ENCODE measurements at places on chromosomes 13 and 19.

DNA sequence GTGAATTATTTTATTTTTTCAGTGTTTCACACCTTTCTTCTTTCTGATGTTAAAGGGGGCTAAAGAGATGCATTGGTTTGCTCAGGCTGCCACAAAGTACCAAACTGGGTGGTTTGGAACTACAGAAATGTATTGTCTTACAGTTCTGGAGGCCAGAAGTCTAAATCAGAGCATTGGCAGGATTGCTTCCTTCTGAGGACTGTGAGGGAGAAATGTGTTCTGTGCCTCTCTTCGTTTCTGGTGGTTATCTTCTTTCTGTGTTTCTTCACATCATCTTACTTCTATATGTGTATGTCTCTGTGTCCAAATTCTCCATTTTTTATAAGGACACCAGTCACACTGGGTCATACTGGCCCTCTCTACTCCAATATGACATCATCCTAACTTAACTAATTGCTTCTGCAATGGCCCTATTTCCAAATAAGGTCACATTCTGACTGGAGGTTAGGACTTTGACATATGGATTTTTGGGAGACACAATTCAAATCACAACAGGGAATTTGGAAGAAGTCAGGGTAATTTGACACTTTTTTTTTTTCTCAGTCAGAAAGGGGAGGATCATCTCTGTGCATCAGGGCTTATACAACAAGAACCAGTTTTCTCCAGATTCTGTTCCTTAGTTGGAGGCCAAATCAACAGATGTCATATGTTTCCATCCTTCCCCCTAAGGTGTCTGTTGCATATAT, 188.2 kb downstream of the KCNRG start:
- DNase-seq, result no peak

- no peak for DNase-seq
Observed at GRCh38 chr19:5466072-5466471, 10.9 kb downstream of the ZNRF4 start.

DNA sequence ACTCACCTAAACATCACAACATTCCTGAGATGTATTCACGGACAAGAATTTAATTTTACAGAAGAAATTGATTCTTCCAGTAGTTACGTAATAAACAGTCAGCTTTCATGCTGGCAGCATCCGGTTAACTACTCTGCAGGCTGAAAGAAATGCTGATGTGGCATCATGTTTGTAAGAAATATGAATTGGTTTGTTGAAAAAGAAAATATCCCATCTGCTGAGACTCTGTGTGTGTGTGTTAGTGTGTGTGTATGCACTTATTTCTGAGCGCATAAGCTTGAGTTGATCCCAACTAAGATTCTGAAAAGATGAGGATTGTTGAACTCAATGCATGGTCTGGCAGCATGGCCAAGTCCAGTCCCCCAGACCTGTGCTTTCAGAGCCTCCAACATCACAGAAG, 74.3 kb upstream of the FAM216B start:
- no peak for DNase-seq

GRCh38 chr19:47176627-47177090, 46.0 kb downstream of the SAE1 start:
- peak; percentile 96 for DNase-seq

- no peak for DNase-seq
Observed at GRCh38 chr19:58009301-58009665, 6.7 kb upstream of the ZNF606 start.

- DNase-seq, result no peak
Observed at GRCh38 chr19:18194181-18194530, 1.1 kb downstream of the MPV17L2 start.

DNA sequence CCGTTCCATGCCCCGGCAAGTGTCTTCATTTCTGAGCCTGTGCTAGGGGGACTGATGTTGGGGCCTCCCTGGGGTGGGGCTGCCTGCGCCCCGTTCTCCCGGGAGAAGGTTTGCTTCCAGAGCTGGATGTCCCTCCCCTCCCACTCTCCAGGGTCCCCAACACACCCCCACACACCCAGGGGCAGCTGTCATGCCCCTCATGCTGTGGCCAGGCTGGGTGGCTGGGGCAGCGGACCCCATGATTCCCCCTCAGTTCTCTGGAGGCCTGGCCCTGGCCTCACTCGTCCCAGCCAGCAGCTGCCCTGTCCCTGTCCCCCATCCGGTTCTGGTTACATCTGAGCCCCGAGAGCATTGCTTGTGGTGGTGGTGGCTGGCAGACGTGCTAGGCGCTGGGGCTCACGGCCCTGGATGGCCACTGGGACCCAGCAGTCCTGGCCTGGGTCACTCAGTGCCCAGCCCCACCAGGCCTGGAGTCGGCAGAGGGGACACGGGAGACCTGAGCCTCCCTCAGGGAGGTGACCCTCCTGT, 184.8 kb downstream of the KDM4B start:
- DNase-seq, result no peak

- DNase-seq, result no peak
Observed at GRCh38 chr19:1699386-1699785, 47.0 kb upstream of the TCF3 start.

- no peak for DNase-seq
Observed at GRCh38 chr13:89053418-89053817, 1382.2 kb downstream of the SLITRK5 start.

DNA sequence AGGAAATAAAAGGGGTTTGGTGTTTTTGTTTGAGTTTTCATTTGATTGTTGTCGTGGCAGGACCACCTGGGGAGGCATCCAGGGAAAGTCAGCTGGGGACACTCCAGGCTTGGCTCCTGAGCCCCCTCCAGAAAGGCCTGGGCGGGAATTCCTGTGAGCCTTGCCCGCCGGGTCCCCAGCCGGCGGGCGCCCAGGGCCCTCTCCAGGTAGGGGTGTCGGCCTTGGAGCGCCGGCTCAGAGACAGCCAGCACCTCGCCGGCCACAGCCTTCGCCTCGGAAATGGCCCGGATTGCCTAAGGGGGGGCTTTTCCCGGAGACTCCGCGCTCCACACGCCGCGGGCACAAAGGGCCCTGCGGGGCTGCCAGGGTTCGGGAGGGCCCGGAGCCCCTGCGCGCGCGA, 125.0 kb downstream of the TNFRSF19 start:
- DNase-seq, result no peak

DNA sequence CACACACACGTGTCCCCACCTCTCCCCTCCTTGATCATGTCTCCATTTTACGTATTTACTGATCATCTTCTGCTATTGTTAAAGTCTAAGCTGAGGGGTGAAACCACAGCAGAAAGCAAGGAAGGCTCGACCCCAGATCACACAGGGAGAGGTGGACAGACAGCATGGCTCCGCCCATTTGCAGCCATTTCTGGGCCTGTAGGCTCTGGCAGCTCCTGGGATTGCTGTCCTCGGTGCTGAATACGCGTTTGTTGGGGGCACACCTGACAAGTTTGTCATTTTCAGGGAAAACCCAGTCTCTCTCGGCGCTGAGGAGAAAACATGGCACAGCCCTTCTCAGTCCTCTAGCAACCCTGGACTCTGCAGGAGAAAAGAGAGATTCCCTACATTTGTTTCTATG, 8.0 kb downstream of the TMEM86B start:
- DNase-seq, result no peak

DNA sequence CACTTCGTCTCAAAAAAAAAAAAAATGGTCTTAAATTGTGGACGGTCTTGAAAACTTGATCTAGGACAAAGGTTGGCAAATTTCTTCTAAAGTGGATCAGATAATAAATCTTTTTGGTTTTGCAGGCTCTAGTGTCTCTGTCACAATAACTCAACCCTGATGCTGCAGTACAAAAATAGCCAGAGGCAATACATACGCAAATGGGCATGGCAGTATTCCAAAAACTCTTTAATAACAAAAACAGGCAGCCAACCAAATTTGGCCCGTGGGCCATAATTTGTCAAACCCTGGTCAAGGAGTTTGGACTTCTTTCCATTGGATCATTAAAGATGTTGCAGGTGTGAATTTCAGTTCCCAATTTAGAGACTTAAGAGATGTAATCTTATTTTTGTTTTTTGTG, 93.5 kb upstream of the MRI1 start:
- no peak for DNase-seq

GRCh38 chr13:44759384-44760360, 183.5 kb upstream of the TSC22D1 start:
- no peak for DNase-seq

GRCh38 chr13:102328909-102329308, 72.9 kb downstream of the FGF14 start:
- DNase-seq, result no peak

GRCh38 chr13:103287659-103288058, 221.4 kb upstream of the SLC10A2 start:
- DNase-seq, result peak; percentile 15

GRCh38 chr19:32165141-32165540, 180.3 kb upstream of the ZNF507 start:
- DNase-seq, result no peak

- peak; percentile 77 for DNase-seq
Observed at GRCh38 chr13:23570099-23570920, at the start of gene TNFRSF19. Gene TNFRSF19, plus strand, starts transcription at chr13:23570412. Its CDS starts 19,772 bp downstream, at chr13:23590184.

GRCh38 chr19:49767381-49767780, 580 bp downstream of the AP2A1 start:
- DNase-seq, result peak; percentile 19

GRCh38 chr19:13920940-13921747, 15.1 kb downstream of the CC2D1A start:
- peak; percentile 50 for DNase-seq

- no peak for DNase-seq
Observed at GRCh38 chr19:19262190-19263057, 10.7 kb downstream of the TM6SF2 start.

GRCh38 chr19:18501351-18501750, 20.5 kb downstream of the ELL start:
- DNase-seq, result no peak

GRCh38 chr19:10919352-10920287, 8.8 kb downstream of the YIPF2 start:
- DNase-seq, result no peak

DNA sequence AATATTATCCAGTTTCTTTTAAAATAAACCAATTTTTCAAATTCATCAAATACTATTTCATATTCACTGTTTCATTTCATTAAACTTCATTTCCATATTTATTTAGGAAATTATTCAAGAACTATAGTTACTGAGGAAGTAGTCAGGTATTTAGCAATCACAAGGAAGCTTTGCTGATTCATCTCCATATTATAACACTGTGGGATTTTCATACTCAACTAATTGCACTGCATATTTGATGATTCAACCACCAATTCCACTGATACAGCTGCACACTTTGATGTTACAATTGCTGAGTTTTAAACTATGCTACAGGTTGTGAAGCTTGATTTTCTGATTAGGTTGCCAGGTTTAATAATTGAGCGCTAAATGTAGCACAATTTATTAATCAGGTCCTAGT, 556.8 kb upstream of the SLITRK1 start:
- DNase-seq, result peak; percentile 46

DNA sequence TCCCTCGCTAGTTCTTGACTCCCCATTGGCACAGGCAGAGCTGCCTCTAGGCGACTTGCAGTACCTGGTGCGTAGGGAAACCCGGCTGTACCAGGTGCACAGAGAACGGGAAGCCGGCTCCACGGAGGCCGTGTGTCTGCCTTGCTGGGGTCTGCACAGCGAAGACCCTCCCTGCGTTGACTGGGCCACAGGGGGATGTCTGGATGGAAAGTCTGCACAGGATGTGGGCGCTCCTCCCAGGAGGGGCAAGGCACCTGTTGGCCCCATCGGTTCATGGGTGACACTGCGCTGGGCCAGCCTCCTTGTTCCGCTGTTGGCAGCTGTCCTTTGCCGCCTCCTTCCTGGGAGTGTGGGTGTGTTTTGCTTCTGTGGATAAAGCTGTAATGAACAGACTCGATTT, 138.3 kb downstream of the TEX29 start:
- DNase-seq, result no peak

GRCh38 chr19:23385404-23385803, 9.9 kb downstream of the ZNF91 start:
- DNase-seq, result no peak

DNA sequence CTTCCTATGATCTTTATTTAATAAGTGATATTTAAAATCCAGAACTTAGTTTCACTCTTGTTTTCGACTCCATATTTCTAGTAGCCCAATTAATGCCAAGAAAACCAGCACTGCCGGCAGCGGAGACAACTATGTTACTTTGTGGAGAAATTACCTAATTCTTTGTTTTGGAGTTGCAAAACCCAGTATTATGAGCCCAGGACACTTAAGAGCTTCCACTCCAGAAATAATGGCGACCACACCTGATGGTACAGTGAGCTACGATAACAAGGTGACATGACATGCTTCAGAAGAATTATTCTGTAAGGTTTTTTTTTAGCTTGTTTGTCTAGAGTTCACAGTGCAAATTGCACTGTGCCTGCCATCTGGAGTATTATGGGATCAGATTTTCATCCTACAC, 136.4 kb downstream of the ZAR1L start:
- no peak for DNase-seq

- peak; percentile 55 for DNase-seq
Observed at GRCh38 chr13:79398915-79399314, 7.1 kb downstream of the RBM26 start.

DNA sequence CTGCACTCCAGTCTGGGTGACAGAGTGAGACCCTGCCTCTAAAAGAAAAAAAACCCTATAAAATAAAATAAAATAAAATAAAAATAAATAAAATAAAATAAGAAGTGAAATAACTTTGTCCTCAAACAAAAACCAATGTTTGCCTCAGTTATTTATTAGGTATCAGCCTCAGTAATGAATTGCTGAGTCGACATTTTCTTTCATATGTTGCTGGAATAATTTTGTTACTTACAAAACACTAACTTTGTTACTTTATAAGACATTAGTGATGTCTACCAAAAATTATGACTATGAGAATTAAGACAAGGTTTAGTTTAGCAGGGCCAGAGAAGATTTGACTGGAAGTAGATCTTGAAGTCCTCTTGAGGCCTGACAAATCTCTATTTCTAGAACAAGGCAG, 2074.5 kb upstream of the PCDH20 start:
- DNase-seq, result no peak

GRCh38 chr19:4304538-4305256, at the start of gene FSD1:
Gene FSD1, plus strand, starts transcription at chr19:4304598. Its CDS starts 149 bp downstream, at chr19:4304747.
- peak; percentile 60 for DNase-seq

- DNase-seq, result no peak
Observed at GRCh38 chr19:45972947-45973540, 621 bp downstream of the NOVA2 start.

DNA sequence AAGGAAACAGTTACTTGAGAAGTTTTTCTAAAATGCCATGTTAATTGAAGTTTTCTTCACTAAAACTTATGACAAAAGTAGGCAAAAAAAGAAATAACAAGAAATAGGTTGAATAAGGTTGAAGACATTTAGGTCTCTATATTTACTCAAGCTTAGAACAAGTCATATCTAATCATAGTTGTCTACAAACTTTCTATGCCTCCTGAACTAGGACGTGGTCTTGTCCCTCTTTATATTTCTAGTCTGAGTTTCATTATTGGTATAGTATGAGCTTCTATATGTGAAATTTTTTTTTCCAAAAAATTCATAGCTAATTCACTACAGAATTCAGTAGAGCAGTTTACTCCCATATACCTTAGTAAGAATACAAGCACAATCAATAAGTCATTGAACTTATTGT, 836.4 kb downstream of the SLITRK6 start:
- DNase-seq, result no peak

DNA sequence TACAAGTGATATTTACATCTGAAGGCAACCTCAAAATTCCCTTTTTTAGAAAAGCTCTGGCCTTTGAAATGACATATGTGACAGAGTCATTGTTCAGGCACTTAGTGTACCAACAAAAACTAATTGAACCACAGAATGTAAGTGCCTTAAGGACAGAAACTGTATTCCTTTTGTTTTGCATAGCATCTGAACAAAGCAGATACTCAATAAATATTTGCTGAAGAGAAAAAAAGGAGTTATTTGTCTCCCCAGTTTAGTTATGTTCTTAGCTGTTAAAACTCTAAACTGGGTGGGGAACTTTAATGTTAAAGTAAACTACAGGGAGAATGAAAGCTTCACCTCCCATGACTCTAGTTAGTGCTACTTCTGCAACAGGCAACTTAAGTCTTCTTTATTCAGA, 56.8 kb upstream of the KLF5 start:
- no peak for DNase-seq
